ENCODE measurements at places on chromosomes 4 and X. TPM values are rescaled to one million over a fixed set of nuclear protein-coding genes. Genes with fewer than 3 reads are reported as not detected.

DACH2 gene
- total RNA-seq, result 0.27 TPM

PIN4 gene
- 7.1 TPM for total RNA-seq

ADH1A gene
- not detected for total RNA-seq

SLC9B2 gene
- 19.4 TPM for total RNA-seq

AGTR2 gene
- total RNA-seq, result 0.33 TPM

XAGE1A gene
- total RNA-seq, result not detected

CLGN gene
- total RNA-seq, result 12.1 TPM

SNX25 gene
- 15.5 TPM for total RNA-seq

CSAG2 gene
- not detected for total RNA-seq

VGLL1 gene
- 1.3 TPM for total RNA-seq

ANXA5 gene
- total RNA-seq, result 334 TPM

MAP9 gene
- 22.0 TPM for total RNA-seq

STBD1 gene
- total RNA-seq, result 7.4 TPM

PABPC1L2A gene
- not detected for total RNA-seq

TMEM154 gene
- total RNA-seq, result 20.8 TPM

SERPINA7 gene
- not detected for total RNA-seq

NPFFR2 gene
- total RNA-seq, result 6.2 TPM

DGAT2L6 gene
- not detected for total RNA-seq

MTNR1A gene
- not detected for total RNA-seq

FAM149A gene
- total RNA-seq, result 22.9 TPM

DHX15 gene
- total RNA-seq, result 90.0 TPM

SPANXC gene
- total RNA-seq, result not detected

BBS7 gene
- total RNA-seq, result 15.5 TPM

LEF1 gene
- total RNA-seq, result 9.1 TPM

CLDN22 gene
- not detected for total RNA-seq
